IgD-negative memory B cell (primary cell): ENCODE measurements at places on chromosomes 13 and 19. TPM values are rescaled to one million over a fixed set of nuclear protein-coding genes. Genes with fewer than 3 reads are reported as not detected.

Gene PSG5
- polyA plus RNA-seq = not detected

Gene C19orf81
- 1.3 TPM for polyA plus RNA-seq

Gene APOC4
- polyA plus RNA-seq = not detected

Gene RFPL4A
- not detected for polyA plus RNA-seq

Gene EFNA2
- not detected for polyA plus RNA-seq

Gene ZNF432
- 4.4 TPM for polyA plus RNA-seq

Gene KCNN1
- polyA plus RNA-seq = not detected

Gene COL4A1
- not detected for polyA plus RNA-seq

Gene RNF225
- not detected for polyA plus RNA-seq

Gene COX6B1
- polyA plus RNA-seq = 814 TPM

Gene MIR17HG
- 0.16 TPM for polyA plus RNA-seq

Gene N4BP2L1
- polyA plus RNA-seq = 43.1 TPM

Gene APBA3
- 36.9 TPM for polyA plus RNA-seq

Gene CCDC70
- polyA plus RNA-seq = not detected

Gene SPACA4
- polyA plus RNA-seq = not detected

Gene TJP3
- 4.9 TPM for polyA plus RNA-seq

Gene ZNF850
- polyA plus RNA-seq = 0.53 TPM

Gene GJB2
- polyA plus RNA-seq = not detected

Gene KLF5
- polyA plus RNA-seq = not detected

Gene RASAL3
- 27.0 TPM for polyA plus RNA-seq

Gene C2CD4C
- polyA plus RNA-seq = not detected

Gene FFAR2
- polyA plus RNA-seq = not detected

Gene CGB5
- polyA plus RNA-seq = not detected
